ENCODE measurements at places on chromosomes 5 and 9.

GRCh38 chr5:91521785-91522184, 138.7 kb upstream of the ARRDC3 start:
- no peak for DNase-seq

DNA sequence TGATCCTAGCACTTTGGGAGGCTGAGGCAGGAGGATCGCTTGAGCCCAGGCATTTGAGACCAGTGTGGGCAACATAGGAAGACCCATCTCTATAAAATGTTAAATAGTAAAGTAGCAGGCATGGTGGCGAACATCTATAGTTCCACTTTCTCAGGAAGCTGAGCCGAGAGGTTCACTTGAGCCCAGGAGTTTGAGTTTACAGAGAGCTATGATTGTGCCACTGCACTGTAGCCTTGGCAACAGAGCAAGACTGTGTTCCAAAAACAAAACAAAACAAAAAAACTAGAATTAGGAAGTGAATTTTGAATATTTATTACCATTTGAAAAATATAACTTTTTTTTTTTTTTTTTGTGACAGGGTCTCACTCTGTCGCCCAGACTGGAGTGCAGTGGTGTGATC, 26.8 kb upstream of the PAX5 start:
- no peak for DNase-seq

DNA sequence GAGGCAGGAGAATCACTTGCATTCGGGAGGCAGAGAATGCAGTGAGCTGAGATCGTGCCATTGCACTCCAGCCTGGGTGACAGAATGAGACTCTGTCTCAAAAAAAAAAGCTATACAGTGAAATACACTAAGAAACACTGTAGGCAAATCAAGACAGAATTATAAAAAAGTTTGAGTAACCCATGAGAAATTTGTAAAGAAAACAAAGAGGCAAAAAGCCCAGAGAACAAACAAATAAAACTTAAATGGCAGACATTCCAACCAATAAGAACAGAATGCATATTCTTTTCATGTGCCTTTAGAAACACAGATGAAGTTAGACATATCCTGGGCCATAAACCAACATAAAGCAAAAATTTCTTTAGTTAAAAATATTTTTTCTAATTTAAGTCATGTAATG, 30.6 kb downstream of the ZNF169 start:
- no peak for DNase-seq

DNA sequence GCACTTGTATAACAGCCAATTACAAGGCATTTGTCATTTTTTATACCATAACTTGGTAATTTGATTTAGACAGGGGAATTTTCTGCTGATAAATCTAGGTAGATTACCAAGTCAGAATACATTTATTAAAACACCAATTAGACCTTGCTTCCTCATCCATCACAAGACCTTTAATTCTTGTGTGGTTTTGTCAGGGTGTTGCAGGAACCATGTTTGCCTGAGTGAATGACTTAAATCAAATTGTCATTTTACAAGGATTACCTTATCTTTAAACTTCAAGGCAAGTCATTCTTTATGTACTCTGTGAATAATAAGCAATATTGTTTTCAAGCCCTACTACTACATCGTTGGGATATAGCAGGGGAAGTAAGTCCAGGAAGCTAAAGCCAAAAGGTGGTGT, 257.7 kb downstream of the KCTD16 start:
- DNase-seq = no peak

DNA sequence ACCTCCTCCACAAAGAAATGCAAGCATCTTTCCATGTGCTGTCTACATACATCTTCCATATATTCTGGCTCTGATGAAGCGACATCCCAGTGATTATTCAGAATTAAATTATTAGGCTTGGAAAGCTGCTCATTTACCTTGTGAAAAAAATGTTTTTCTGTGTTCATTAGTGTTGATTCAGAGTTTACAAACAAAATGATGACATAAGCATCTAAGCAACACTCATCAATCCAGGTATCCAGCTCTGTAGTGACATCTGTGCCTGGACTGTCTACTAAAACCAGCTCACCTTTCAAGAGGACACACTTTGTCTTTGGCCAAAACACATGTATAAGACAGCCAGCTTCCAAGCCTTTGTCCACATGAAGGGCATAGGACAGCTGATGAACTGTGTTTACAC, 51.1 kb upstream of the SPATA31C2 start:
- no peak for DNase-seq

Data from NCI-H1092 (cell line).